ENCODE measurements at places on chromosomes 6 and 20.

GRCh38 chr20:49097159-49097558, 51.0 kb downstream of the CSE1L start:
- DNase-seq: no peak

DNA sequence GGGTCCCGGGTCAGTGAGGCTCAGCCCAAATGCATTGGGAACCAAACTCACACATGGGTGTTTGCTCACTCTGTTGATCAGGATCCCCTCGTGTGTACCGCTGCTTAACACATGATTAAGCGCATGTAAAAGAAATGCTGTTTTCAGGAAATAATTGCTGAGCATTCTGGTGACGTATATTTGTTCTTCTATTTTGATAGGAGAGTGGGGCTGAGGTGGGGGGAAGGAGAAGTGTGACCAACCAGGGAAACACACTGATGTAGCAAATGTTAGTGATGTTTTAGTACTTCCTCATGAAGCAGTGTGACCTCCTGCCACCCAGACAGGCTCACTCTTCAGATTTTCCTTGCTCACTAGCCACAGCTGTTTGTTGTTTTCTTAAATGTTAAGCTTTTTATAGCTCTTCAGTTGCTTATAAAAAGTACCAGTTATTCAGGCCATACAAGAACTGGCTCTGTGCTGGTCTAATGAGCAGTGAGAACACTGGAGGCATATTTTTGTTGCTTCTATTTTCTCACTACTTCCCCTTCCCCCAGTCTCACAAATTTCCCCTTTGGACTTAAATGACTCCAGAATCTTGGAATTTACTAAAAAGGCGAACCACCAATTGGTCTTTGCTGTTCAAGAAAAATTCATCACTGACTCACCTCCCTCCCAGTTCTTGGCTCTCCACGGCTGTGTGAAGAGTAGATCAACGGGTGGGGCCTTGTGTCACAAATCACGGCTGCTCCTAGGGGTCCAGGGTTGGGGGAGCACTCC, 79.2 kb upstream of the BACH2 start:
- DNase-seq: no peak

DNA sequence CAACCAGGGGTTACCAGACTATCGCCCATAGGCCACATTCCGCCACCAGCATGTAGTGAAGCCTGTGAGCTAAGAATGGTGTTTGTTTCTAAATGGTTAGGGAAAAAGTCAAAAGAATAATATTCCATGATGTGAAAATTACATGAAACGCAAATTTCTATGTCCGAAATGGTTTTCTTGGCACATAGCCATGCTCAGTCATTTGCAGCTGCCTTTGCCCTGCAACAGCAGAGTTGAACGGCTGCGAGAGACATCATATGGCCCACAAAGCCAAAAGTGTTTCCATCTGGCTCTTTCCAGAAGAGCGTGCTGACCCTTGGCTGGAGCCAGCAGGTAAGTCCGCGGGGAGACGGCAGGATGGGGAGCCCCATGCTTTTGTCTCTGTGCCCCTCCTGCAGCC, 60.7 kb downstream of the FAM120B start:
- no peak for DNase-seq

- DNase-seq: no peak
These were observed 58.3 kb upstream of the IYD start for GRCh38 chr6:150310539-150310938.

GRCh38 chr20:34980543-34981233, 25.0 kb downstream of the MYH7B start:
- DNase-seq: no peak

- no peak for DNase-seq
These were observed 19.7 kb downstream of the VAPB start for GRCh38 chr20:58408603-58409246.

GRCh38 chr20:62989201-62989601, 17.6 kb downstream of the BHLHE23 start:
- DNase-seq: no peak

- DNase-seq: no peak
These were observed at the start of gene RUNX2 for GRCh38 chr6:45327956-45328522. TSS of gene RUNX2 (plus strand) at chr6:45328330. CDS start at chr6:45328727, 397 bp downstream.

DNA sequence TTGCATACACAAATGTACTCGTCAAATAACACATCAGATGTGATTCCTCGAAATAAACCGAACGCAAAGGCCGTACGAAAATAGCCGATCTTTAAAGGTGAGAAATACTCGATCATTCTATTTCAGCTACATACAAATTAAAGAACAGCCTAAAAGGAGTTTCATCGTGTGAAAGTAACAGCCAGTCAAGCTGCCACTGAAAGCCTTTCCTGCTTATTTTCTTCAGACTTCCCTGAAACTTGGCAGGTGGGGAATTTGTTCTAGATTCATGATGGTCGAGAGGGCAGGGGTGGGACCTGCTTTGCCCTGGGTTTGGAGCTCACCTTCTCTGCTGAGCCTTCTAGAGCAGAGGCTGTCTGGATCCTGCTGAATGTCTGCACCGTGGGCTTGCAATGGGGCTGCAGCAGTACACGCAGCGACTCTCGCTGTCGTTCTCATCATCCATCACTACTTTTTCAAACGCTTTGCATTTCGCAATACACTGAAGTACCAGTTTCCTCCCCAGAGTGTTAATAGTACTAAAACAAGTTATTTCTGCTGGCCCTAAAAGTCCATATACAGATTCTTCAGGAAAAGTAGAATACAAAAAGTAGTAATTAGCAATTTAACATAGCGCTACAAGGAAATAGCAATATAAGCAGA, 16.2 kb downstream of the FOXC1 start:
- no peak for DNase-seq

GRCh38 chr6:130019326-130020072, 1.1 kb downstream of the L3MBTL3 start:
- DNase-seq: no peak

DNA sequence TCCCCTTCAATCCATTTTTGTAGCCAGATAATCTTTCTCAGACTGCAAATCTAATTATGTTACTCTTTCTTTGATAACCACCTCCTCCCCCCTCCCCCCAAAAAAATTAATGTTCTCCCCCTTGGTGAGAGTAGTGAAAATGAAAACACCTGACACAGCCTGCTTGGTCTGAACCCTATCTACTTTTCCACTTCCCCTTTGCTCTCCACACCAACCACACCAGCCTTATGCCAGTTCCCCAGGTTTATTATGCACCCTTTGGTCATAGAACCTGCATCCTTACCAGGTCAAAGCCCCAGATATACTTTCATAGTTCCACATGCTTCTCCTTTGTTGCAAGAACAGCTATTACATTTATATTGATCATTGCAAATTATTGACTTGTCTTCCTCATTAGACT, 19.4 kb downstream of the PFDN4 start:
- DNase-seq: no peak

DNA sequence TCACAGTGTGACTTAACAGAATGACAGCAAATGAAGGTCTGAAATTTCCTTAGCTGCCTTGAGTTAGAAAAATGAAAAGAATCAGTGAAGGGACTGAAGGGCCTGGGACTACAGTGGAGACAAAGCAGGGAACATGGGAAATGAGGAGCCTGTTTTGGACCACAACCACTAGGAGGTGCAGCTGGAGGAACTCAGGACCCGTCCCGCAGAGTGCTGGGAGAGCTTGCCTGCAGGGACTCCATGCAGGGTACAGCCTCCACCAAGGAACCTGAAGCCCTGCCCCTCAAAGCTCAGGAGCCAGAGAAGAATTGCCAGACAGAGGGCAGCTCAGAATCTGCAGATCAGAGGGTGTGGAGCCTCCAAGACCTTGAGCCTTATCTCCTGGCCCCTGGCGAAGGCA, 50.7 kb downstream of the LRFN2 start:
- DNase-seq: no peak

DNA sequence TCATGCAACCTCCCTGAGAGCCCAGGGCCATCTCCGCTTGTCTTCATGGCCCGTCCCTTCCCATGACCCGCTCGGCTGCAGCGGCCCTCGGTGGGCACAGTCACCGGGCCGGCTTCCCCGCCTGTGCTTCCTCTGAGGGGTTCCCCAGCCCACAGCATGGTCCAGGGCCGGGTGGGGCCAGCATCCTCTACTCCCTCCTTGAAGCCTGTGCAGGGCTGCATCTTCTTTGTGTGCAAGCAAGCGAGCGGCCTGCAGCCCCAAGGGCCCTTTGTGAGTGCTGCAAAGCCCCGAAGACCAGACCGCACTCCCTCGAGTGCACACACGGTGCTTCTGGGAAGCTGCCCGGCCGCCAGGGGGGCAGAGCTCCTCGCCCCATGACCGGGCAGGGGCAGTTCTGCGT, 265.8 kb downstream of the TAF4 start:
- no peak for DNase-seq

DNA sequence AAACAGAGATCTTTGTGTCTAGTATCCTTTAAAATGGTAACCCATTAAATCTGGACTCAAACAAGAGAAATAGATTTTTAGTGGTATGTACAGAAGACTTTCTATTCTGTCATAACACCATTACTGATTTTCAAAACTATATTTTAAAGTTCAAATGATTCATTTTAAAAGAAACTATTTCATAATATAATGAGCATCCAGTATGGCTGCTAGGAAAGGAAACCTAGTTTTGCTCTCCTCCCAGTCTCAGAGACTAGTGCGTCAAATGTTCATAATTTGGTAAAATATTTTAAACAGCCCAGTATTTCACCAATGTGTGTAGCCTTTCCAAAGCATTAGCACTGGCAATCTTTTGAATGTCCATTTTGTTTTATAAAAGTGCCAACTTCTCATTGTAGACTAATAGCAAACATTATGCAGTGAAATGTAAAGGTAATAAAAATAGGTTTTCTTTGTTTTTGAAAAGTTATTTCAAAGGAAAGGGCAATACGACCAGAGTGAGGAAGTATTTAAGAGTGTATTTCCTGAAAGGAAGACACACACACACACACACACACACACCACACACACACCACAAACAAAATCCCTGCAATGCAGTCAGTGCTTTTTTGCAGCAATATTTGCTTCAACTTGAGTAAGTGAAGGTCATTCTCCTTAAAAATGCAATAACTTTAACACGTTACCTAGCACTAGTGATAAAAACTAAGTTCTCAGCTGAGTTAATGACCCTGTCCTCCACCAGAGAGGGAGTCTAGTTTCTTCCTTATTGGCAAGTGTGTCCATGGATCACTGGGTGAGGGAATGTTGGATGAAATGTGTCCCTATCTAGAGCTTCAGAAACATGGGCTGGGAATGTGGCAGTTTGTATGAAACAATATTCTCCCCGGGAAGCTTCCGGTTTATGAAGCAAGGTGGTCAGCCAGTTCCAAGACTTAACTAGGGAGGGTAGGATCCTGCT, 4.6 kb downstream of the PPP1R3G start:
- DNase-seq: no peak

DNA sequence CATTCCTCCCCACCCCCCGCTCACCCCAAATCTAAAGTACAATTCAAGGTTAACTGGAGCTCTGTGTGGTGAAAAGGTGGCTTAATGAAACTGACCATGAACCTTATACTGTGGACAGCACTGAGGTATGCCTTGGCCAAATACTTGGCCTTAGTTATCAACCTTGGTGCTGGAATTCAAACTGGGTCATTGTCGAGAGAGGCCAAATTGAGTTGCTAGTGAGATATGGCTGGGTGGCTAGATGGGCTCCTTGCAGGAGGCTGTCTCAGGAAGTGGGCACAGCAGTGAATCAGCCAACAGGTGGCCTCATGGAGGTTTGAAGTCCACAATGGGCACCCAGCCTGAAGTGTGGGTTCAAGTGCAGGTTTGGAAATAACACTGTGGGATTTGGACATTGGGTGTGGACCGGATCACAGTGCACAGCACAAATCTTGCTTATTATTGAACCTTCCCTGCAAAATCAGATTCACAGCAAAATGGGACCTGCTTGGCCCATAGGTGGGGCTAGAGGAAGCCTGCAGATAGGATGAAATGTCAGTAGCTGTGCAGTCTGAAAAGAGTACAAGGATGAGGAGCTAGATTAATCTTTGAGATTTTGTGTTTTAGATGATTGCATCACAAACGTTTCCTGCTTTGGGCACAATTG, 5.6 kb upstream of the BTBD3 start:
- DNase-seq: no peak

- no peak for DNase-seq
These were observed 16.2 kb downstream of the GFOD1 start for GRCh38 chr6:13471184-13471583.

DNA sequence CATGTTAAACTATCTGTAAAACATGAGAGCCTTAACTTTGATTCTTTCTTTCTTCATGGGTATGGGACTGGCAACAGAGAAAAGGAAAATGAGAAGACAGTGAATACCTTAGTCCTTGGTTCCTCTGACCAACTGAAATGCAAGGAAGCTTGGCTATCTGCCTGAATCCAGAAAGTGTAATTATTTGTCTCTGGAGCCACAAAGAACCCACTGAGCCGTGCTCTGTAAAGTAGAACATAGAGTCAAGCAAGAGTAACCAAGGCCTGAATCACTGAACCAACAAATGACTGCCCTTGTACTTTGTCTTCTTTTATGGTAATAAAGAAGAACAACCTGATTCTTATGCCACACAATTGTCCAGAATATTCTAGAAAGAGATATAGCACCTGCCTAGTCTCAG, 27.6 kb downstream of the PKHD1 start:
- no peak for DNase-seq

- DNase-seq: no peak
These were observed 64.9 kb downstream of the LAMA4 start for GRCh38 chr6:112189494-112189893.

DNA sequence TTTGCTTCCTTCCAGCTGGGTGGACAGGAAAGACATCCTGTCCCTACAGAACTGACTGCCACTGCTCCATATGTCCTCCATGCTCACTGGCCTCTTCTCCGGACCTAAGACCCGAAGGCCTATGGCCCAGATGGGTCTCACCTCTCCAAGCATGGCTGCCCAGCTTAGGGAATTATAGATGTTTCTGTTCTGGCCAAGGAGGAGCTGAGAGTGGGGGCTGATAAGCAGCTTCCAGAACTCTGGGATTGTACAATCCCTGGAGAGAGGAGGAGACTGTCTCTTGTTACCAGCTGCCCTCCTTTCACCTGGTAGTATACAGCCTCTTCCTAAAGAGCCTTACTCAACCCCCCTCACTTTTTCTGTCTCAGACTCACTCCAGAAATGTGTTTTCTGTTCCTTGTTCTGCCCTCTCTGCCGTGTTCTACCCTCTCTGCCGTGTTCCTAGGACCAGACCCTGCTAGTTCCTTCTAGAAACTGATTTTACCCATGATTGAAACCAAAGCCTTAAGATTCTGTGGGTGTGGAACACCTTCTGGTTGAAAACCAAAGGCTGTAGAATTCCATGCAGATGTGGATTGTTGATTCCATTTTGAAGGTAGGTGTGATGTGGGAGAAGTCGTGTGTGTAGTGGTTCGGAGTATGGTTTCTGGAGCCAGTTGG, 28.7 kb downstream of the ANKS1A start:
- DNase-seq: no peak

DNA sequence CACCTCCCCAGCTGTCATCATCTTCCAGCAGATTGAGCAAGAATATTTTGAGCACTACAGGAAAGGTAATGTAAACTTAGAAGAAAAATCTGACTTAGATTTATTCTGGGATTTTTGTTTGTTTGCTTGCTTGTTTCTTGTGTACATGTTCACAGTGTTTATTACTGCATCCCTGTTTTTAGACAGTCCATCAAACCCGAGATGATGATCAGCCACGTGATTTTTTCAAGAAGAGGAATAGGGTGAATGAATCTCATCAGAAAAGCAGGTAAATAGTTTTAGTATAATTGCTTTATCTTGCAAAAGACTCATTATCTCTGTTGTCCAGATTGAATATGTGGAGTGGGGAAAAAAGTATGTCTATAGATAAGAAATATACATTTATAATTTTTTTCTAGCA, 2.1 kb downstream of the FAM217B start:
- no peak for DNase-seq

All from hematopoietic multipotent progenitor cell treated with erythropoietin and hydrocortisone succinate and interleukin-3 and kit ligand, for 17 days (in vitro differentiated cells).